ENCODE measurements at places on chromosomes 16 and 17.

DNA sequence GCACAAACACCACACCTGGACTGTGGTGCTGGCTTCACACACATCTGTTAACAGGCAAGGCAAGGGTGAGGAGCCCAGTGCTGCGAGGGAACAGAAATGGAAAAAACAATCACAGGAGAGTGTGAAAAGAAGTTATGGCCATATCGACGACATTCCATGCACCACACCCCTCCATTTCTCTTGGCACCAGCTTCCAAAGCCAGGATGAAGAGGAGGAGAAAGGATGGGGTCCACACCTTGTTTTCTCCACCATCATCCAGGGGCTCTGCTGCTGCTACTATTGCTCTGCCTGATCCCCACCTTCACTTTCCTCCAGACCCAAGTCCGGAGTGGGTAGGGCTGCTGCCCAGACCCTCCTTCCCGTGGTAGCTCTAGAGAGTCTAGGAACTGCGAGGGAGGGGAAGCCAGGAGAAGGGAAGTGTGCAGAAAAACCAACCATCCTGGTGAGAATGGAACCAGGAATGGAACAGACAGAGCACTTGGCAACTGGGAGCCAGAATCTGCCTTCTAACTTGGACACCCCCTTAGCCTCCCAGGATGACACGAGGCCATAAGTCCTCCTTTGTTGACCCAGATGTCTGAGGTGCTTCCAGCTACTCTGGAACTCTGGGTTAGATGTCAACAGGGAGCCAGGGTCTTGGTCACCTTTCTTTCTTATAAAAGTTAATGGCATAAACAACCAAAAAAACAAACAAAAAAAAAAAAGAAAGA lies 1.2 kb upstream of the PROCA1 start:
- DNase-seq = no peak

DNA sequence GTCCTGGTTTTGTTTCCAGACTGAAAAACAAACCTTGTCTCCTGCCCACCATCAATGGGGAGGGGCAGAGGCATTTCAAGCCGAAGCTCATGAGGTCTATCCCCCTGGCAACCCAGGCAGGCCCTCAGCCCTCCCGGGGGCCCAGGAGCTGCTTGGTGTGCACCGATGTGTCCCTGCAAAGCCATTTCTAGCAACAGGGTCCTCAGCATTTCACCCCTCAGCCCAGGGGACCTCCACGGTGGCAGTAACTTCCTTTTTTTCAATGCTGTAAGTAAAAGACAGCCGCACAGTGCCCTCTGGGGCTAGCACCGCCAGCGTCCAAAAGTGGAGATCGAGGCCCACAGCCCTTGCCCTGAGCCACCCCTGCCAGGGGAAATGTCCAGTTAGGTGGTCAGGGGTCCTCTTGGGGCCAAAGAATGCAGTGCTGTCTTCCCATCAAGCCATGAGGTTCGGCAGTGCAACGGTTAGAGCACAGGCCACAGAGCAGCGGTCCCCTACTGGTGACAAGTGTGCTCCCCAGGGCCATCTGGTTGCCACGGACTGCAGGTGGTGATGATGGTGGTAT lies 79.9 kb downstream of the LITAF start:
- no peak for DNase-seq

DNA sequence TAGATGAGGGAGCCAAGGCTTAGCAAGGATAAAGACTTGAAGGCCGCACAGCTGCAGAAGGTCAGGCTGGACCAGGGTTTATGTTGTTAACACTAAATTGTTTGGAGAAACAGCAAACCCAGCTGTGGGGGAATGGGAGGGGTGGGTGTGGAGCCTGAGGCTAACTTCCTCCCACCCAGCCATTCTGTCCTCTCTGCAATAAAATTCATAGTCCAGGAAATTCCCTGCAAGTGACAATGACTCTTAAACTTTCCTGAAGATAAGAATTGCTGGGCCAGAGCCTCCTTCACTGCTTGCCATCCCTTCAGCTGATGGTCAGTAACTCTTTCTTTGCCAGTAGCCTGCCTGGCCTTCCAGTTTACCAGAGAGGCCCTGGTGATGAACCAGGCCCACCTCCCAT lies 19.4 kb upstream of the ATP5MC1 start:
- DNase-seq = no peak

DNA sequence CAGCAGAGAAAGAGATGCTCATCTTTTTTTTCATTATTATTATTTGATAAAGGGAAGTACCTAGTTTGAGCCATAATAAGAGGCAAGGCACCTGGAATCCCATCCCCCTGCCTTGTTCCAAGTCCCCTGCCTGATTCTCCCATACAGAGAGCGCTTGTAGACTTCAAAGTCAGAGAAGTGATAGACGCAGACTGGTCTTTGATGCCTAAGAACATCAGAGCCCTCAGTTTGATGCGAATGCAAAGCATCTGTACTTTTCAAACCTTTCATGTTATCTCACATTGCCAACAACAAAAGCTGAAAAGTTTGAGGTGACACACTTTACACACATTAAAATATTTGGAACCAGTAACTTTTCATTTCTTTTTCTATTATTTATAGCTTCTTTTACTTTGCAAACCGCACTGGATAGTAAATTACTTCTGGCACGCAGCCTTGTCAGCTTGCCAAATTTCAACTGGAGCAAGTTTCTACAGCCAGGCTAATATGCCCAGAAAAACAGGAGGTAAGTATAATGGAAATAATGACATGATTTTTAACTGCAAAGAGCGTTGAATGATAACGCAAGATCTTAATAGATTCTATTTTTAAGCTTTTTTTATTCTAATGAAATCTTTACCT lies 5.9 kb upstream of the UTP6 start:
- no peak for DNase-seq

DNA sequence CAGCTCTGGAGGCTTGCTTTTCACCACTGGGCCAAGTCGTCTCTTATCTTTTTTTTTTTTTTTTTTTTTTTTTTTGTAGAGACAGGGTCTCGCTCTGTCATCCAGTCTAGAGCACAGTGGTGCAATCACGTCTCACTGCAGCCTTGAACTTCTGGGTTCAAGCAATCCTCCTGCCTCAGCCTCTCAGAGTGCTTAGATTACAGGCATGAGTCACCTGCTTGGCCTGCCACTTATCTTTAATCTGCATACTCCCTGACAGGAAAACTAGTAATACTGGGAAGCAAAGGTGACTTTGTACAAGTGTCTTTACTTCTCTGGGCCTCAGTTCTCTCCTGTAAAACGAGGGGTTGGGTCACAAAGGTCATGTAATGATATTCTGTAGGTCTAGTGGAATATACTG lies 15.0 kb downstream of the NTN1 start:
- DNase-seq = no peak

DNA sequence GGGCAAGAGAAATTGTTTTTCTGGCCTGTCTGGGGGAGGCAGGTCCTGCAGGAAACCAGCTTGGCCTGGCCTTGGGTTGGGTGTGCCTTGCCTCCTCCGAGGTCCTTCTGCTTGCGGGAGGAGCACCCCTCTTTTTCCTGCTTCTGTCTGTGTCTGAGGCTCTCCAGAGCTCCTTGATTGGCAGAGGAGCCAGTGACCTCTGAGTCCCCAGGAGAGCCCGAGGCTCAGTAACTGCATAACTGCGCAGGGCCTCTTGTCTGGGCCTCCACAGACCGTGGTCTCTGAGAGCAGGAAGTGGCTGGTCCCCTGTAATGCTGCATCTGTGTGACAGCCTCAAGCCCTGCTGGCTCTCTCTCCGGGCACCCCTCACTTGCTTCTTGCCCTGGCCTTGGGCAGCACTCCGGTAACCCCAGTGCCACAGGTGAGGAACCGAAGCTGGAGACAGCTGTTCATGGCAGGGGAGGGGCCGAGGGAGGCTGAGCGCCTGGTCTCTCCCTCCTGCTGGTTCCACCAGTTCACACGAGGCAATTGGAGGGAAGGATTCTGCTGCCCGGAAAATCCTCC lies 1.6 kb downstream of the CAPN15 start:
- no peak for DNase-seq

DNA sequence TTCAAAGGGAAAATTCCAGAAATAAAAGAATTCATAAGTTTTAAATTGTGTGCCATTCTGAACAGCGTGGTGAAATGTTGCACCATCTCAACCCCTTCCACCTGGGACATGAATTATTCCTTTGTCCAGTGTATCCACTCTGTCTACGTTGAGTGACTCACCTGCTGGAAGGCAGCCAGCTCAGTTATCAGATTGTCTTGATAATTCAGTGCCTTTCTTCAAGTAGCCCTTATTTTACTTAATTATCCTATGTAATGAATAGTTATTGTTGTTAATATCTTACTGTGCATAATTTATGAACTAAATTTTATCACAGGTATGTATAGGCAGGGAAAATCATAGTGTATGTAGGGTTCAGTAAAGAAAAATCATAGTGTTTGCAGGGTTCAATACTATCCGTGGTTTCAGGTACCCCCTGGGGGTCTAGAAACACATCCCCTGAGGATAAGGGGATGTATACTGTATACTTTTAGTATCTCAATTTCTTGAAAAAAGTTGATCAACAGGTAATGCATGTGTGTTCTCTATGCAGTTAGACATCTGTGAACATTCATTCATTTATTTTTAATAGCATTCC lies 7.7 kb upstream of the PCTP start:
- DNase-seq = no peak

- DNase-seq = no peak
Observed at GRCh38 chr16:11780991-11781680, 15.9 kb downstream of the ZC3H7A start.

DNA sequence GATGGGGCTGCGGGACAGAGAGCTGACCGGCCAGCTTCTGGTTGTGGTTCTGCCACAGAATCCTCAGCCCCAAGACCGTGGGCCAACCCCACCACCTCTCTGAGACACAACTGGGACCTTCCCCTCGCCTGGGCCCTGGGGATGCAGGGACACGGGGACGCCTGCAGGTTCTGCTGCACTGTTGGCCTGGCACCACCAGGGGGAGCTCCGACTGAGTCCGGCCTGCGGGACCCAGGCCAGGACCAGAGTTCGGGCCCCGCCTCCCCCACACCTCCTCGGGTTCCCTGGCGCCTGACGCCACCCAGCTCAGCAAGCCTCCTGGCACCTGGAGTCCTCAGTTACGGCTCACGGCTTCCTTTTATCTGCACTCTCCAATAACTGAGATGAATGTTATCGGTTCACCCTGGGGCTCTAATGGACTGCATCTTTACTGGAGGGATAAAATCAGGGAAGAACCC lies 27.3 kb downstream of the TBC1D16 start:
- peak; percentile 90 for DNase-seq

- no peak for DNase-seq
Observed at GRCh38 chr16:66175636-66176035, 190.9 kb upstream of the CDH5 start.

DNA sequence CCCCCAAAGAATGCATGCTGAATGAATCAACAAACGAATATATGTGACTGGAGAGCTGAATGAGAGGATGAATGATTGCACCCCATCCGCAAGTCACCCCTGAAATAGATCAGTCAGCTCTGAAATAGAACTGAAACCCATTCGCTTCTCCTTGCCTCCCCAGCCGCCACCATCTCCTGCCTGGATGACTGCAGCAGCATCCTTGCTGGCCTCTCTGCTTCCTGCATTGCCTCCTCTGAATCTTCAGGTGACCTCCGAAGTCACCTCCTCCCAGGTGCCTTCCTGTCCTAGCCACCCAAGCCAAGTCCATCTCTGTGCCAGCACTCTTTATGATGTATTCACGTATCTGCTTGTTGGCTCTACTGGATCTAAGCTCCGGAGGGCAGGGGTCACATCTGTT lies 288.3 kb downstream of the CPPED1 start:
- no peak for DNase-seq

DNA sequence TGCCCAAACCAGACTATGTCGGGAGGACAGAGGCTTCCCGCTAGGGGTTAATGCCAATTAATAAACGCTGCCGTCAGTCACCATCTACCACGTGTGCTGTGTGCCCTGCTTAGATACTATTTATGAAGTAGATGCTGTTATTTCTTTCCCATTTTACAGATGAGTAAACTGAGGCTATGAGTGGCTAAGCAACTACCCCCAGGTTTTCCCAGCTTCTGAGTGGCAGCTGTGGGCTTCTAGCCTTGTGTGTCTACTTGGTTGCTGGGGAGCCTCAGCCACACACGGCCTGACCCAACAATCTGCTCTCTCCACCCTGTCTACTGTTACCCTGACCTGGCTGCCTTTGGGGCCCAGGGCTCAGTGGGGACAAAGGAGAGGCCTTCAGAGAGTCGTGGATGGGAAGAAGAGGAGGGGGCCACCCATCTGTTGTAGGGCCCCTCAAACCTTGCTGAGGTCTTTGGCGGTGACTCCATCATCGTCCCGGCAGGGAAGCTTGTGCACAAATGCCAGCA lies 7.1 kb downstream of the GIT1 start:
- DNase-seq = no peak

GRCh38 chr17:47192554-47192953 lies 3.5 kb upstream of the CDC27 start:
- no peak for DNase-seq

DNA sequence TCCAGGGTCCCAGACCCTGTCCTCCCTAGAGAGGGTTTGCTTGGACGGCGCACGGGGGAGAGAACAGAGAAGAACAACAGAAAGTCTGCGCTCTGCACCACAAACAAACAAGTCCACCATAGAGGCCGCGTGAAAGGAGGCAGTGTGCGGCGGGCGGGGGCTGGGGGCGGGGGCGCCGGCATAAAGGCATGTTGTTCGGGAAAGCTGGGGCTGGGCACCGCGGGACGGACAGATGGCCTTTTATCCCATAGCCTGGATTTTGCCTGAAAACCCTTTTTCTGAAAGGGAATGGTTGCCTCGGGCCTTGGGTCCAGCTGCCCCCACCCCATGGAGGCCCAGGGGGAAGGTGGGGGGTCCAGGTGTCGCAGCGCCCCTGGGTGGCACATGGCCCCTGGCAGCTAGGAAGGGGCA lies 26.0 kb downstream of the FA2H start:
- no peak for DNase-seq

DNA sequence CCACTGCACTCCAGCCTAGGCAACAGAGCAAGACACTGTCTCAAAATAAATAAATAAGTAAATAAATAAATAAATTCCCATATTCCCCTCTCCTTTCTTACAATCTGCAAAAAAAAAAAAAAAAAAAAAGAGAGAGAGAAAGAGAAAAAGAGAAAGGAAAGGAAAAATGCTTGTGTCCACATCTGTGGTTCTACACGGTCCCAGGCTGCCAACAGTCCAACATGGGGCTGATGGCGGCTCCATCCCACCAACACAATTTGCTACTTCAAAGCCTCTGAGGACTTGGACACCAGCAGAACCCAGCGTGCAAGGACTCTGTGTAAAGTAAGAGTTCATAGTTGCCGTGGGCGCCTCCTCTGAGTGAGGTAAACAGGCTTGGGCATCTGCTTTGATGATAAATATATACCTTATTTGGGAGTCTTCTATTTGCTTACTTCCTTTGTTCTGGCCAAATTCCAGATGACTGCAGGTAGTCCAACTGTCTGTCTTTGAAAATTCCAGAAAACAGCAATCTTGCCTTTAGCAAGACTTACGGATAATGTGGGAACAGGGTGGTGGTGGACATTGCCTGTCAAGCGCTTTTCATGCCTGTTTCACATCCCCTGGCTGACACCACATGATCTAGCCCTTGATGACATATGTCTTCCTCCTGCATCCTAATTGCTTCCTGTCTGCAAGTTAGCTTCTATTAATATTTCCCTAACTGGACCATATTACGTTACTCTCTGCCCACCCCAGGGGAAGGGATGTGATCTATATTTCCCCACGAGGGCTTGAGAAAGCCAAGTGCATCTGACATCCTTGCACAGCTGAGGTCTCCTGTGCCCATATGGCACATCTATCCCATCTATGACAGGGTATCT lies 10.1 kb downstream of the LITAF start:
- DNase-seq = peak; percentile 47

- no peak for DNase-seq
Observed at GRCh38 chr17:82246365-82247181, 17.7 kb downstream of the SLC16A3 start.

GRCh38 chr17:15958484-15958854 lies 13.5 kb downstream of the ADORA2B start:
- DNase-seq = no peak

GRCh38 chr17:7238420-7239090 lies 702 bp downstream of the PHF23 start:
- DNase-seq = no peak

All from GM10248 (cell line).